OCI-LY7 (cell line): ENCODE measurements at places on chromosomes 2 and 18.
A peak's percentile ranks its signal among the peaks of the same experiment; 100 is the strongest.

DNA sequence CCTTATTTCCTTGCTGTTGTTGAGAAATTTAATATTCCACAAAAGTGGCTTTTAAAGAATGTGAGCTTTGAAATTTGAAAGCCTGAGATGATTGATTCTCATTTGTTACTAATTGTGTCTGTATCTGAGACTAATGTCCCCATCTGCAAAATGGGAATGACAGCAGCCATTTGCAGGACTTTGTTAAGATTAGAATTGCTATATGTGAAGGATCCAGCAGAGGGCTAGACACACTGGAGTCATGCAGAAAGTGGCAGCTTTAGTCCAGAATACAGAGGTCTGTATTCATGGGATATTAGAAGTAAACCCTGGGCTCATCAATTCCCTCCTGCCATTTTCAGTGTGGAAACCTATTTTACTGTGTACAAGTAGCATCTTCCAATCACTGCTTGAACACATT is 296.5 kb upstream of the GYPC start:
- peak; percentile 46 for DNase-seq

- no peak for DNase-seq
These were observed 117.1 kb upstream of the SP5 start for GRCh38 chr2:170598067-170598395.

- DNase-seq = no peak
These were observed 185.5 kb upstream of the FN1 start for GRCh38 chr2:215621381-215621780.

DNA sequence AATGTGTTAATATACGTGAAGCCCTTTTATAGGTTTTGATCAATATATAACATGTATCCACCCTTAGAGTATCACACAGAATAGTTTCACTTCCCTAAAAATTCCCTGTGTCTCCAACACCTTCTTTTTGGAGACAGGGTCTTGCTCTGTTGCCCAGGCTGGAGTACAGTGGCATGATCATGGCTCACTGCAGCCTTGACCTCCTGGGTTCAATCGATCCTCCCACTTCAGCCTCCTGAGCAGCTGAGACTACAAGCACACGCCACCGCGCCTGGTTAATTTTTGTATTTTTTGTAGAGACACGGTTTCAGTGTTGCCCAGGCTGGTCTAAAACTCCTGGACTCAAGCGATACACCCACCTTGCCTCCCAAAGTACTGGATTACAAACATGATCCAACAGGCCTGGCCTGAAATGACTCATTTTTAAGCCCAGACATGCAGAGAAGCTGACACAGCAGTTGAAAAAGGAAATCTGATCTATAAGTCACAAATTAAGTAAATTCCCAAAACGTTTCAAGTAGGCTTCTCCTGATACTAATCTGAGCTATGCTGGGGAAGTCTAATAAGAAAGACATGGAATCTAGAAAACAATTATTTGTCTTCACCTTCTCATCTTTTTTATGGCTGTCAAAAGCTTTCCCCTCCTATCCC is 2.9 kb downstream of the DUSP11 start:
- no peak for DNase-seq

DNA sequence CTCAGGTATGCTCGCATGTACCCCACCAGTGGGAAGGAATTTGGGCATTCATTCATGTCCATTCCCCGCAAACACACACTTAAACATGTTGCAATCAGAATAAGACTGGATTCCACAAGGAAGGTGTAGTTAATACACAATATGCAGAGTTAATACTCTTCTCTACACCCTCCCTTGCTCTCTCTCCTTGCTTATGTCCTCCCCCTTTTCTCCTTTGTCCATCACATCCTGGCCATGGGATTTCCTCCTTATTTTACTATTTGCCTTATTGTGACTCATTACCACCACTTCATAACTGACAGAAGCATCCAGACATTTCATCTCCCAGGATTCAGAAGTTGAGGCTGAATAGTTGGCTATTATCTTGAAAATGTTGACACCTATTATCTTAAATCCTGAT is 473.8 kb upstream of the SPHKAP start:
- no peak for DNase-seq

DNA sequence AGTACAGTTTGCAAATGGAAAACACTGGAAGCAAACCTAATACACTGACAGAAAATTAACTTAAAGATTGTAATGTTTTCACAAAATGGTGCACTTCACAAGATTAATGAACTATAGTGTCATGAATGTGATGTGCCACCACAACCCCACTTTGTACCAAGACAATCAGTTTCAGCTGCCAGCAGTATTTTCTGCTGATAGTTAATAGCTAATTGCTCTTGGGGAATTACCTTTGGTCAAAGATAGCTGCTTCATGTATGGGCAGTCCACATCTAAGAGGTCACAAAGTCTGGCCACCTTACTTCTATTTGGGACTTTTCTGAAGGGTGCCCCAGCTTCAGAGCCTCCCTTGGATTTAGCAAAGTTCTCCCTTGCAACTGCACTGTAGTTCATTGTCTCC is 254.0 kb downstream of the CALCRL start:
- no peak for DNase-seq

DNA sequence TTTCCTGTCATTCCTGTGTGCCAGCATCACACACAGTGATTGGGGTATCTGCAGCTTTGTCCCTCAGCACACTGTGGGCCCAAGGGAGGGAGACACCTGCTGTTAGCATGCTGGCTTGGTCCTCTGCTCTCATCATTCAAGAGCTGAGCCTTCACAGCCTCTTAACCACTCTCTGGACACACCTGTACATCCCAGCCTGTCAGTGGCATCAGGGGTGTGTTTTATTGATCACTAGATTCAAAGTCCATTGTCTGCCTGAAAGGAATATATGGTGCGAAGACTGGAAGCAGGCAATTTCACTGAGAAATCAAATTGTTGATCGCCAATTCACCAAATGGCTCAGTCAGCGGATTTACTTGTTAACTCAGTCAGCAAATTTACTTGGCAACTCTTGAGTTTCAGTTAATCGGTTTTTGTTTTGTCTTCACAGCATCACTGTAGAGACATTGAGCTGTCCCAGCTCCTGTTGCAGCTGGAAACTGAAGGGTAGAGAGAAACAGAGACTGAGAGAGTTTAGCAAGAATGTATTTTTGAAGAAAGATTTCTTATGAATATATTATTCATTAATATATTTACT is 56.3 kb upstream of the TMEM200C start:
- DNase-seq = no peak

DNA sequence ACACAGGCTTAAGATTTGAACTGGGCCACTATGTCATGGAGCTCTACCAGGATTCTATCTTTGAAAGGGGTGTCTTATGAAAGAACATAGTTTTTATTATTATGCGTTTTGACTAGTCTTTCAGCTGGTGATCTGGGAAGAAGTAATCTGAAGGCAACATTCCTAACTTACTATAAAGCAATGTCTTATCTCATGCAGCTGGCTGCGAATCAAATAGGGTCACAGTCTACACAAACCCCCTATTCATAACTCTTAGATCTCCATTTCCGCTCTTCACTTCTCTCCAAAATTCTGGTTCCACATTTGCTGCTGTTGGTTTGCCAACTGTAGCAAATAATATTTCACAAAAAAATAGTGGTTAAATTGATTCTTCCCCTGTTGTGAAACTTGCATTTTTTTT is 813.3 kb downstream of the CNTNAP5 start:
- no peak for DNase-seq

GRCh38 chr2:120390381-120391055 is 44.6 kb downstream of the INHBB start:
- no peak for DNase-seq

DNA sequence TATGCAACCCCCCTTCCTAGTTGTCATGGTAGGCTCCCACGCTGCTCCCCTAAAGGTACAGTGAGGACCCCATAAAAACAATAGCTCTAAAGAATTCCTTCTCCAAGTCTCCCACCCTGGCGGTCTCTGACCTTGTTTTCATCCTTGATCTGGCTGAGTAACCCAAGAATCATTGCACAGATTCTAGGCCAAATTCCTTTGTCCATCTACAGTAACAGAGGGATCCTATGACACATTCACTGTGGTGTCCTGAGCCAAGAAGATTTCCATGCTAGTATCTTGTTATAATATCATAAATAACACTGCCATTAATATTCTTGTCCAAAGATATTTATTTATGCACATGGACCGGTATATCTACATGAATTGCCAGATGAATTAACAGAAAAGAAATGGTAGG is 240.2 kb downstream of the CYP26B1 start:
- DNase-seq = no peak

GRCh38 chr2:152730591-152731333 is 12.3 kb downstream of the ARL6IP6 start:
- DNase-seq = peak; percentile 9

DNA sequence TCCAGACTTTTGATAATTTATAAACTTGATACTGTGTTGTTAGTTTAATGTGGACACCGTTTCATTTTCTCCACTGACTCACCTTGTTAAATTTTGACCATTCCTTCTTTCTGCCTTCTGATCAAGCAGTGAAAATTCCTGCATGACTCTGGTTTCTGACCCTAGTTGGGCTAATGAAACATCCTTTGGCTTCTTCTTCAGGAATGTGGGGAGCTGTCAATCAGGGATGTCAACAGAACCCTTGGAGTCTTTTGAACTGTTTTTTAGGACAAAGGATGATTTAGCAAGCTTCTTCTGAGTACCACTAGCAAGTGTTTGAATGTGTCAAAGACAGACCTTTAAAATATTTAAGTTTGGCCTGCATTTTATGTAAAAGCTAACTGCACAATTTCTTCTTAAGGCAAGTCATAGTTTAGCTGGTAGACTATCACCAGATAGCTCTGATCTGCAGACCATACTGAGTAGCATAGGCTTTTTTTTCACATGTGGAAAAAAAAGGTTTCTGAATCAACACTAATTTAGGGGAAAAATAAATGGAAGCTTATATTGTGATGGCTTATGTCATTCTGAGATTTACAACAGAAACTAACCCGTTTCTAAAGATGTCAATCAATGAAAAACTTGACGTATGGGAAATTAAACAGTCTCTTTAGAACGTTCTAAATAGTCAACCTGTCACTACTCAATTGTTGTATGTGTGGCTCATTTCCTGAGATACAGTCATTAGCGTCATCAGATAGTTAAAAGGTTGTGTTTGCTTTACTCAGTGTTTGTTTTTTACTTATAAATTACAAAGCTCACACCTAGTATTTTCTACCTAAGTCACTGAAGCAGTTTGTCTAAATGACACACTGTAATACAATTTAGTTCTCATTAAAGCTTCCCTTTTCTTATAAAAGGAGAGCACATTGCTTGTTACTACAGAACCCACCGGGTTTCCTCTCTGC is 311.4 kb downstream of the PTPRM start:
- DNase-seq = no peak

- no peak for DNase-seq
These were observed 153.6 kb downstream of the UPP2 start for GRCh38 chr2:158255257-158255656.

DNA sequence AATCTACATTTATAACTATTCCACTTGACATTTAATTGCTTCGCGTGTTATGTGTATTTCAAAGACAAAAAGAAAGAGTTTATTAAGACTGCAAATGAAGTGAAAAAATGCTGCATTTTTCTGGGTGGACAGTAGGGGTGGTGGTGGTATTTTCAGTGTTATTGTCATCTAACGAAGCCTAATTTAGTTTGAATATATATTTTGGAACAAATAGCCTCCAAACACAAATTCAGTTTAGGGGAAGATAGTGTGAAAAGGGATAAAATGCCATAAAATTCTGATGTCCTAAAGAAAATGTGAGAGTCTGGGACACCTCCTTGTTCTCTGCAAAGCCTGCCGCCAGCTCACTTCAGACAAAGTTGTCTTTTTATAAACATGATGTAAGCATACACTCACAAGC is 425.1 kb downstream of the NRXN1 start:
- no peak for DNase-seq

GRCh38 chr18:70931942-70932814 is 643.3 kb downstream of the SOCS6 start:
- DNase-seq = peak; percentile 11

DNA sequence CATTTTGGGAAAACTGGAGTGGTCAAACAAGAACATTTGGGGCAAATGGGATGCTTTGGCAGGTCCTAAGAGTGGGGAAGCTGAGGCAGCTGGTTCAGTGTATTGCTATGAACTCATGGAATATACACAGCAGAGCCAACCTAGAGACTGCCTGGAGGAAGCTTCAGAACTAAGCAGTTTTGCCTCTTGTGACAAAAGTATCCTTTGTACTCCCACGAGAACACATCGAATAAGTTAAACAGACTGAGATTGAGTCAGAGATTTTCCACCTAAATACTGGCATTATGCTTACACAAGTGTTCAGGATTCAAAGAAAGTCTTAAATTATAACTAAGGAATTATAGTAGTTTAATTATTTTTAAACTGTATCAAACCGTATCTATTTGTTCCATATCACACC is 5.2 kb upstream of the ARMC9 start:
- DNase-seq = no peak

DNA sequence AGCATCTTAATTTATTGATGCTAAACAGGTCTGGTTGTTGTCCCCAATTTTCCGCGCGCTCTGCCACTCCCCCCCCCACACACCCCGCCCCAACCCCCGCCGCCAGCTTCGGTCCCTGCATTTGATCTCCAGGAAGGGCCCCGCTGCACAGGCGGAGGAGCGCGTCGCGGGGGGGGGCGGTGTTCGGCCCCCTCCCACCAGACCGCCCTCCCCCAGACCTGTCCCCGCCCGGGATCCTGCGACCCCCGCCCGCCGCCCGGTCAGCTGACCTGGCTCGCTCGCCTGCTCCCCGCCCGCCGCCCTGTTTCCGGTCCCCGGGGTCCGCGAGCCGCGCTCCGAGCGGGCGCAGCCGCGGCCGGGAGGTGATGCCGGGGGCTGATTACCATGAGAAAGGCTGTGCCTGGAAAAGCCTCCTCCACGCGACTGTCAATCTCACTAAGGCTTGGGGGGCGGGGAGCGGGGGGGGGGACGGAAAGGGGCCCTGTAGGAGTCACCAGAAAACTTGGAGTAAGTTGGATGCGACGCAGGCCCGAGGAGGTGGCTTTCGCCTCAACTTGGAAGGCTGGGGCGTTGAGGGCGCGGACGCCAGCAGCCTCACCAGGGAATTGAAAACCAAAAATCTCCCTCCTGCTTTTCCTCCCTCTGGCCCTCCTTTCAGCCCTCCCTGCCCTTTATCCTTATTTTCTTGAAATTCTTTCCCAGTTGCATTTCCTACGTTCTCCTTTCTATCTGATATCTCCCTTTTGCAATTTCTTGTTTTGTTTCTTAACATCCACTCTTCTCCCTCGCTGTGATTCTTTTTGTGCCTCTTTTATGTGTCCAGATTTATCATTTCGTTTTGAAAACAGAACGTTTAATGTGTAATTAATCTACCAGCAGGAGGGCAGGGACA is 4.4 kb upstream of the ZEB2 start:
- DNase-seq = peak; percentile 65

DNA sequence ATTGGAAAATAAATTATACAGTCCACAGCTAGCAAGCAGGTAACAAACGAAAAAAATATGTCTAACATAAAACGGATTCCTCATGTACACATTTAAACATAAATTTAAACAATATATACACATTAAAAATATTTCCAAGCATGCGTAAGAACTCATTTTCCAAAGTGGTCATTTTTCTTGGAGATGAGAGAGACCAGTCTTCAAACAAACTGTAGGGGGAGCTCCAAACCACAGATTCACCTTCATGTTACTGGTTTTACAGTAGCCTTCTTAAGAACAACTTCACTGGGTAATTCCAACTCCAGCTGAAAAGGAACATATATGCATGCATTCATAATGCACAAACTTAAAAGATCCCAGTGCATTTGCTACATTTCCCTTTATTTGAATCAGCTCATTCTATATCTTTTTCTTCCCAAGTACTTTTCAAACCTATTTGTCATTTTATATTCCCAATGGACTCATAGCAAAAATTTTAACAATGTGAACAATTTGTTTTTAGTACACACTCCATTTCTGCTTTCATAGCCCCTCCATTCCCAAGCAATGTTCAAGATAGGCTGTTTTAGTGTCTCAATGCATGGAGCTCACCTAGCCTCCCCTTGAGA is 4.7 kb upstream of the STAMBP start:
- peak; percentile 79 for DNase-seq

- DNase-seq = no peak
These were observed 218.1 kb downstream of the CAMKMT start for GRCh38 chr2:44579837-44580230.
